T-helper 17 cell (primary cell): ENCODE measurements at places on chromosomes 16 and 17. TPM values are rescaled to one million over a fixed set of nuclear protein-coding genes. Genes with fewer than 3 reads are reported as not detected.

The ESRP2 gene
- total RNA-seq, result 0.16 TPM

The DEXI gene
- total RNA-seq, result 14.2 TPM

The WFIKKN1 gene
- 0.10 TPM for total RNA-seq

DNA sequence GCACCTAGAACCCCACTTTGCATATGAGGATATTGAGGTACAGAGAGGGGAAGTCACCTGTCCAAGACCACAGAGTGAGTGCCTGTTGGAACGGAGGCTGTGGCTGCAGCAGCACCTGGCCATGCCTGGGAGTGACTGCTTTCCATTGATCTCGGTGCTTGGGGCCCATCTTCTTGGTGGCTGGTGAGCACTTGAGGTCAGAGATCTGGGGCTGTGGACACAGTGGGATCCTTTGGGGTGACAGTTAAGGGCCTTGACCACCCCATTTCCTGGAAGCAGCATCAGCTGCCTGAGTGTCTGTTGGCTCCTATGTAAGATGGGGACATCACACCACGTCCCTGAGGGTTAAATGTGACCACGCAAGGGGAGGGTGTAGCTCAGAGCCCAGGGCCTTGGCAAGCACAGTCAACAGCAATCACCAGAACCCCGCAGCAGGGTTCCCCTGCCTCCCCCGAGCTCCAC is 111.7 kb downstream of the IRF8 start:
- no peak for DNase-seq

- no peak for DNase-seq
These were observed 5.5 kb downstream of the SHISA9 start for GRCh38 chr16:12906765-12907516.

GRCh38 chr16:72138064-72138572 is 33.8 kb downstream of the PMFBP1 start:
- no peak for DNase-seq

GRCh38 chr16:23557779-23558702 is 514 bp downstream of the UBFD1 start:
- DNase-seq, result no peak

DNA sequence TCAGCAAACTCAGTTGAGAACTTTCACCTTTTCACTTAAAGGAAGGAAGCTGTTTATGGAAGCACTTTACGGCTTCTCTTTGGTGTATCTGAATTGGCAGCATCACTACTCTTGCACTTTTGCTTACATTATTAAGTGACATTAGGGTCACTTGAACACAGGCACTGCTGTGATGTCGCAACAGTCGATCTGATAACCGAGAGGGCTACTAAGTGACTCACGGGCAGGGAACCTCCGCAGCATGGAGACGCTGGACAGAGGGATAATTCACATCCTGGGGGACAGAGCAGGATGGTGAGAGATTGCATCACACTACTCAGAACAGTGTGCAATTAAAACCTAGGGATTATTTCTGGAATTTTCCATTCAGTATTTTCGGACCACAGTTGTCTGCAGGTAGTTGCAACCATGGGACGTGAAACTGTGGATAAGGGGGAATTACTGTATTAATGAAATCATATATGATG is 56.5 kb downstream of the DNAH2 start:
- DNase-seq, result no peak

DNA sequence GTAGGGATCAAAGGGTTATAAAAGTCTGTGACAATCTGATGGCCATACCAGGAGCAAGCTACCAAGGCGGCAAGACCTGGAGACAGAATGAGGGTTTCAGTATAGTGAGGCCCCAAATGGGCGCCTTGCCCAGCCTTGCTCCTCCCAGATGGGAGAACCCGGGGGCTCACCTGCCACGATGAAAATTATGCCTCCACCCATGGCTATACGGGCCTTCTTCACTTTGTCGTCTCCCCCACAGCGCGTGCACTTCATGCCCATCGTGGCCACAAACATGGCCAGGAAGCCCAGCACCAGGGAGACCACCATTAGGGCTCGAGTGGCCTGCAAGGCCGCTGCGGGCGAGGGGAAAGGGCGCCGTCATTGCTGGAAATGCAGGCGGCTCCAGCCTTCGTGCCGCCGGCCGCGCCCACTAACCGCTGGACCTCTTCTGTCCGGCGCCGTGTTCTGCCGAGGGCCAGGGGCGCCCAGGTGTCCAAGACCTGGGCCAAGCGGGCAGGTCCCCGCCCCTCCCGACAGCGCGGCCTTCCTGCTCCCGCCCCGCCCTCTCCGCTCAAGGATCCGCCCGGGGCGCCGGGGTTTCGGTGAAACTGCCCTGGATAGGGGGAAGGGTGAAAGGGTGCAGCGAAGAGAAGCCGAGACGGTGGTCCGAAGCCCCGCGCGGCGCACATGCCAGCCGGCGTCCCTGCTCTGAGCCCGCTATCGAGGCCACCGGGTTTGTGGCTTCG is 1.5 kb downstream of the CLDN7 start:
- DNase-seq, result no peak

GRCh38 chr17:39629898-39630297 is 3.1 kb downstream of the PPP1R1B start:
- no peak for DNase-seq

DNA sequence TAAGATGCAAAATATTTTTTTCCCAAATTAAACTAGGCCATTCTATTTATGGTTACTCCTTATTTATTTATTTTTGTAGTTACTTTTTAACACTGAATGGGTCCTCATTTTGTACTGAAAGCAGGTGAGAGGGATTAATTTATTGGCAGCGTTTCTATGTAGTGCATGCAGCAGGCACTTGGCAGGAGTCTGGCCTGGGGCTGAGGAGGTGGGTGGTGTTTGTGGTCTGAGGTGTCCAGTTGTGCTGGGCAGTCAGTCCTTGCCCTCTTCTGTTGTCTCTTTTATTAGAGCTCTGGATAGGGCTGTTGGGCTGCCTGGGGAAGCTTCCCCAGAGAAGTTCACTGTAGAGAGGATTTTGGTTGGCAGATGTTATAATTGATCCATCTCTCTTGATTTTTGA is 12.7 kb downstream of the SEC14L1 start:
- no peak for DNase-seq

- DNase-seq, result no peak
These were observed 67.5 kb downstream of the KLHDC4 start for GRCh38 chr16:87698241-87698640.
